Gastrocnemius medialis (tissue), 4 donors: ENCODE measurements at places on chromosomes 7 and 10. TPM values are rescaled to one million over a fixed set of nuclear protein-coding genes. Genes with fewer than 3 reads are reported as not detected.

DNA sequence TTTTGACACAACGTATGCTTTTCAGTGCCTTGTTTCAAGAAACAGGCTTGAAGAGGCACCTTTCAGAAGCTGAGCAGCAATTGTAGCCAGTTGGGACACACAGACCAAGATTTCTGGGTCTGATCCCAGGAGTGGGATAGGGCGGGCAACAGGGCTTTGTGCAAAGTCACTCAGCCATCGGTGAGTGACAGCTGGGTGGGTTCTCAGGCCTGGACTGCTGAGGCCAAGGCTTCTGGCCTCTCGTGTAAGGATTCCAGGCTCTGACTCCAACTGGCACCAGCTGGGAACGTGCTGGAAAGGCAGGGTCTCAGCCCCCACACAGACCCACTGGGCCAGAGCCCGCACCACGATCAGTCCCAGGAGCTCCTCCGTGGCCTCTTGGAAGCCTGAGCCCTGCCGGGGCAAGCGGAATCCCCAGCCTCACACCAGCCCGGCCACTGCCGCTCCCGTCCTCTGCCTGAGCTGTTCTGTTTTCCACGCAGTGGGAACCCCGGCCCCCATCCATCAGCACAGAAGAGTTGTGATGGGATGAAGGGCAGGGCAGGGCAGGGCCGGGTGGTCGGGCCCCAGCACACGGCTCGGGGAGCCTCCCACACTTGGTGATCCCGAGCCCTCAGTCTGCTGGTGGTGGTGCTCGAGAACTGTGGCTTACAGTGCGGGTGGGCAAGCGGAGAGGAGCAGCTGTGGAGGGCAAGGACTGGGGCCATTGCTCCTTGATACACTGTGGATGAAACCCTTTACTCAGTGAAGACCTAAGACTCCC is 46.8 kb downstream of the VIPR2 start:
- H3K27ac ChIP-seq, result peak overlapping the region; percentile 93
- no peaks in the 10 kb centered on the region for H3K36me3 ChIP-seq
- H3K4me3 ChIP-seq, result peak overlapping the region; percentile 34

DNA sequence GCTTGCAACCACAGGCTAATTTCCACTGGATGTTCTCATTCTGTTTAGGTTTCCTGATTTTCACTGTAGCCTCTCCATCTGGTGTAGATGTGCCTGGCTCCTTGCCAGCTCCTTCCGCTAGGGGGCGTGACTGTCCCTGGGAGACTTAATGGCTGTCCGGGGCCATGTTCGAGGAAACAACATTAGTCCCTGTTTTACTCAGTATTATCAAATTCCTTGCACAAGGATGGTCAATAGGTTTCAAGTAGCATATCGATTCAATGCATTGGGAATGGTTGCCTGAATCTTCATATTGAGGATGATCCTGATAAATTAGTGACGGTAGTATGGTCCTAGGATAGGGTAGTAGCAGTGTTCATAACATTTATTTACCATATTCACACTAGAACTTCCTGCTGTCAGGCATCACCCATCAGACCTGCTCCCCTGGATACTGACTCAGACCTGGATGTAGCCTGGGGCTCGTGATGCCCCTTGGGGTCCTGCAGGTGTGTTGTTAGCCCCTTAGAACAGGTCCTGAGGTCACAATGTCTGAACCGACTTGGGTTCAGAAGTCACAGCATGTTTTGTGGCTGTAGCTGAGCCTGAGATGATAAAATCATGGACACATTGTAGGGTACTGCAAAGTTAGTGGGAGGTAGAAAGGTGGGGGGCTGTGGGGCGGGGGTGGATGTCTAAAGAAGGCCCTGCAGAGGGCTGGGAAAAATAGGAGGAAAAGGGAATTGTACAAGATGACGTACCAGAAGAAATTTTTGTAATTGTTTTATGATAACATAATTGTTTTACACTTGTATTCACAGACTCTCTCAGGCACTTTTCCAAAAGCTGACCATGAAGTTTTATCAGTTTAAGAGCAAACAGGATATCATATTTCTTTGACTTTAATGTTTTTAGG is 8.9 kb upstream of the EXOC6 start:
- peak overlapping the region; percentile 14 for H3K4me3 ChIP-seq
- DNase-seq, result no peak
- H3K4me1 ChIP-seq, result peaks cover 29% of the 10 kb centered on the region
- peak overlapping the region; percentile 81 for H3K27ac ChIP-seq
- no peaks in the 10 kb centered on the region for H3K27me3 ChIP-seq

DNA sequence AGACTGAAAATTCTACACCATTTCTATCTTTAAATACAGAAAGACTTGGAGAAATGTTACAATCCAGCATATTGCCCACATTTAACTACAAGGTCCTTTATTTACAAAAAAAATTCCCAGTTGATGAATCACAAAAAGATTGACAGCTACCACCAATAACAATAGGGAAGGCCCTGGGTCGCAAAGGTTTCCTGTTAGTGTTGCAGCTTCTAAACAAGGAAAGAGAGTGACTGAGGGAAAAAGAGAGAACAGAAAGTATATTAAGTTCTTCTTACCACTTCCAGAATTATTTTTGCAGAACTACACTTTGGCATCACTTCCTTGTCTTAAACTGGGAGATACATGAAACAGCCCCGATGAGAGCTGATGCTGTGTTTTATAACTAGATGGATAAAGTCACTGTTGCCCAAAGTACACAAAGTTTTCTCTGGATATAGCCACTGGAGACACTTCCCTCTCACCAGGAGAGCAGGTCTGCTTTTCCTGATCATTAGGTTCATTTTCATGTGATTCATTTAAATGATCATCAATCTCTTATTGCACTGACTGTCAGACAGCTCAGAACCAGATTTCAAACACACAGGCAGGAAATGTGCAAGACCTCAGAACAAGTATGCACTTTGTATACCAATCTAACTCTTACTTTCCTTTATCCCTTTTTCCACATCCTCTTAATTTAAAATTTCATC is 57.0 kb downstream of the SHTN1 start:
- H3K27ac ChIP-seq, result no peak overlapping the region
- H3K36me3 ChIP-seq, result no peaks in the 10 kb centered on the region
- no peaks in the 10 kb centered on the region for H3K27me3 ChIP-seq
- no peaks in the 10 kb centered on the region for H3K4me1 ChIP-seq
- DNase-seq, result no peak

- H3K4me1 ChIP-seq, result peaks cover 62% of the 10 kb centered on the region
- no peaks in the 10 kb centered on the region for H3K36me3 ChIP-seq
- H3K27me3 ChIP-seq, result no peaks in the 10 kb centered on the region
These were observed 32.2 kb downstream of the DNAJB12 start for GRCh38 chr10:72322280-72323058.

GRCh38 chr7:25802473-25802872 is 349.5 kb upstream of the NFE2L3 start:
- H3K4me1 ChIP-seq, result no peaks in the 10 kb centered on the region
- no peaks in the 10 kb centered on the region for H3K27me3 ChIP-seq
- H3K27ac ChIP-seq, result no peak overlapping the region
- DNase-seq, result no peak
- no peak overlapping the region for H3K4me3 ChIP-seq

DNA sequence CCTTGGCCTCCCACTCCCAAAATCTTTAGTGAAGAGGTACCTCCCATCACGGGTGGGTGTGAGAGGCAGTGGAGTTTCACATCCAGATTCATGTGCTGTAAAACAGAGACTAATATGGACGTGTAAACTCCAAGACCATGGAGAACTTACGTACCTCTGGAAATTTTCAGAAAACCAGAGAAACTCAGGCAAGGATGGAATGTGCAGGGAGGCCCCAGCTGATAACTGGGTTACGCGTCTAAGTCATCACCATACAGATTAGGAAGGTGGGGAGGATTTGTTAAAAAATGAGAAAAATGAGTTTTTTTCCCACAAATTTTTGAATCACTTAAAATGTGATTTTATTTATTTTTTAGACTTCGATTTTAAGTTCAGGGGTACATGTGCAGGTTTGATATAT is 16.3 kb upstream of the STN1 start:
- H3K4me1 ChIP-seq, result no peaks in the 10 kb centered on the region
- no peaks in the 10 kb centered on the region for H3K27me3 ChIP-seq
- DNase-seq, result no peak
- no peak overlapping the region for H3K27ac ChIP-seq

GRCh38 chr10:104230490-104230889 is 1.7 kb downstream of the CFAP43 start:
- no peaks in the 10 kb centered on the region for H3K27me3 ChIP-seq
- H3K27ac ChIP-seq, result no peak overlapping the region
- no peak overlapping the region for H3K4me3 ChIP-seq
- H3K4me1 ChIP-seq, result peaks cover 8% of the 10 kb centered on the region
- no peak for DNase-seq

PPP1R3C gene
- 6.6 TPM for total RNA-seq

DNA sequence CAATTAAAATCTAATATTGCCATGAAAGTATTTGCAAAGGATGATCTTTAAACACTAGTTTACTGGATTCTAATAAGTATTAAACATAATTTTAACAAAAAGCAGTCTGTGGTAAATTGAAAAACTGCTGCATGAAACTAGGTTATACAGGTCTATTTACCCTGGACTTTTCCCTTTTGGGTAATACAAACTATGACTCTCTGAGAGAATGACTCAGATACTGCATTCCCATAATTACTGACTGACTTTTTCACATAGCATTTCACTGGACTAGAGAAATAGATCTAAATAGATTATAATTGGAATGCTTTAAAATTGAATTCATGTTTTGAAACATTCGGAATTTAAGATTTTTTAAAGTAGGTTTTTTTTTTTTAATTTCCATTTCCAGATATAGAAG is 395.7 kb downstream of the THSD7A start:
- H3K4me1 ChIP-seq, result no peaks in the 10 kb centered on the region
- H3K27me3 ChIP-seq, result no peaks in the 10 kb centered on the region
- no peak overlapping the region for H3K27ac ChIP-seq

STK31 gene
- total RNA-seq, result not detected

- peaks cover 21% of the 10 kb centered on the region for H3K4me1 ChIP-seq
- H3K27ac ChIP-seq, result peak overlapping the region; percentile 51
- H3K27me3 ChIP-seq, result no peaks in the 10 kb centered on the region
- H3K36me3 ChIP-seq, result no peaks in the 10 kb centered on the region
- peak; percentile 77 for DNase-seq
These were observed 304.4 kb upstream of the LYZL1 start for GRCh38 chr10:28984431-28984830.

DRGX gene
- not detected for total RNA-seq

SP8 gene
- not detected for total RNA-seq

NODAL gene
- not detected for total RNA-seq

DNA sequence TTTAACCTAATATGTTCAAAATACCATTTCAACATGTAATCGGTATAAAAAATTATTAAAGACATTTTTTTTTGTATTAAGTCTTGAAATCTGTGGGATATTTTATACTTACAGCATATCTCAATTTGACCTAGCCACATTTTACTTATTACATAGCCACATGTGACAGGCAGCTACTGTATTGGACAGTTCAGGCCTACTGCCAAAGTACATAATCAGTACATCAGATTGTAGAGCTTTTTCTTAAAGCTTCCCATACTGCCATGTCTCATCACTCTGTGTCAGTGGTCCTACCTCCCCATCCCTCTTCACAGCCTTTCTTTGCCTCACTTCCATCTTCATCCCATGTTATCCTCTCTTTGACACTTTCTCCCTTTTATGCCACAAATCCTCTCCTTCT is 43.0 kb downstream of the LOXL4 start:
- no peak for DNase-seq
- no peaks in the 10 kb centered on the region for H3K36me3 ChIP-seq

PTPN20 gene
- 0.84 TPM for total RNA-seq

SDK1 gene
- 1.8 TPM for total RNA-seq

NACAD gene
- total RNA-seq, result 0.46 TPM

- no peak for DNase-seq
- no peaks in the 10 kb centered on the region for H3K27me3 ChIP-seq
- no peaks in the 10 kb centered on the region for H3K36me3 ChIP-seq
These were observed 80.4 kb upstream of the GARIN1A start for GRCh38 chr7:128591705-128592104.

DNA sequence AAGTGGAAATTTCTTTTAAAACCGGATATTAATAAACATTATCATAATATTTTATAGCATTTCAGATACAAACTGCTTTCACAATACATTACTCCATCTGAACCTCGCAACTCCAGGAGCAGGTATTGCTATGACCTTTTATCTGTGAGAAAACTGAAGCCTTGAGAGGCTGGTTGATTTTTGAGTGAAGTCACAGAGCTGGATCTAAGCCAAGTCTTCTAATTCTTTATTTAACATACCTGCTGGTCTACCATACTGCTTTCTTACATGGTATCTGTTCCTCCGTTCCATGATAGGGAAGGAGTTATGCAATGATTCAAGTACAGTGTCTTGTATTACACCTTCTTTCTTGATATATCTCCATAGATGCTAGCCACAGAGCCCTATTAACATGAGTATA is 37.4 kb upstream of the ITGB8 start:
- no peaks in the 10 kb centered on the region for H3K36me3 ChIP-seq
- no peak for DNase-seq
- H3K27ac ChIP-seq, result no peak overlapping the region
- no peak overlapping the region for H3K4me3 ChIP-seq

GRCh38 chr10:3233486-3233990 is 61.0 kb upstream of the PITRM1 start:
- DNase-seq, result no peak
- no peak overlapping the region for H3K27ac ChIP-seq
- no peaks in the 10 kb centered on the region for H3K36me3 ChIP-seq
- no peaks in the 10 kb centered on the region for H3K27me3 ChIP-seq
- no peak overlapping the region for H3K4me3 ChIP-seq
- no peaks in the 10 kb centered on the region for H3K4me1 ChIP-seq

PIP gene
- not detected for total RNA-seq

DNA sequence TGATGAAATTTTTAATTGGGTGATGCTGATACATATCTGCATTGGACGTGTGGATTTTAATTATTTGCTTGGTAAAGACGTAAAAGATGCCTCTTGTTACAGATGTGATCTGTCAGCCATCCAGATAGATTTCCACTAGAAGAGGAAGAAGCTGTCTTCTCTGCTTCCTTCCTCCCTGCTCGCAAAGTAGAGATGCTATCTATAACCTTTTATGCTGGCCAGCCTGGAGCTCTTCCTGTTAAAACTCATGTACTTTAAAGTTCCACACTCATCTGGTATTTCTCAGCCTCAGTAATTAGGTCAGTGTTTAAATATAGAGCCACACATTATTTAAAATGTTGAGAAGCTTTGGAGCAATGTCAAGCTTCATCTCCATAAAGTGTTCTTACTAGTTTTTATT is 51.2 kb upstream of the TMEM229A start:
- no peak for DNase-seq
- no peaks in the 10 kb centered on the region for H3K27me3 ChIP-seq
- no peaks in the 10 kb centered on the region for H3K4me1 ChIP-seq

- no peak for DNase-seq
- no peaks in the 10 kb centered on the region for H3K36me3 ChIP-seq
- H3K27ac ChIP-seq, result peak overlapping the region; percentile 86
- peak overlapping the region; percentile 95 for H3K4me3 ChIP-seq
- no peaks in the 10 kb centered on the region for H3K27me3 ChIP-seq
- H3K4me1 ChIP-seq, result peaks cover 52% of the 10 kb centered on the region
These were observed 548 bp downstream of the AGAP3 start for GRCh38 chr7:151086802-151087244.
